ENCODE measurements at places on chromosomes 7 and 10.

DNA sequence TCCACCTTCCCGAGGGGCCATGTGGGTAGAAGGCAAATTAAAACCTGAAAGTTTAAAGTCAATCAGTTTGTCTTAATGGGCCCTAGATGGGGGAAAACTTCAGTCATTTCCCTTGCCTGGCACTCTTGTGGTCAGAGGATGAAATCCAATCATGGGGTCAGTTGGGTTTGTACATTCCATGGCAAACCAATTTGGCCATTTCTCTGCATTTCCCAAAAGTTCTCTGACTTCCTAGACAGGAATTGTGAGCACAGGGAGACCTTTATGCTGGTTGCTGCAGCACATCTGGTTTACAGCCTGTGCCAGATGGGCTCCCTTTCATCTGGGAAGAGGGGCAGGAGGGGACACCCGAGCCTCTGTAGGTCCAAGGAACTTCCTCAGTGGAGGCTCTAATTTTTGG is 113.0 kb downstream of the CYP26A1 start:
- no peak for DNase-seq

GRCh38 chr10:88126699-88127098 is 263.3 kb downstream of the PTEN start:
- DNase-seq: no peak

DNA sequence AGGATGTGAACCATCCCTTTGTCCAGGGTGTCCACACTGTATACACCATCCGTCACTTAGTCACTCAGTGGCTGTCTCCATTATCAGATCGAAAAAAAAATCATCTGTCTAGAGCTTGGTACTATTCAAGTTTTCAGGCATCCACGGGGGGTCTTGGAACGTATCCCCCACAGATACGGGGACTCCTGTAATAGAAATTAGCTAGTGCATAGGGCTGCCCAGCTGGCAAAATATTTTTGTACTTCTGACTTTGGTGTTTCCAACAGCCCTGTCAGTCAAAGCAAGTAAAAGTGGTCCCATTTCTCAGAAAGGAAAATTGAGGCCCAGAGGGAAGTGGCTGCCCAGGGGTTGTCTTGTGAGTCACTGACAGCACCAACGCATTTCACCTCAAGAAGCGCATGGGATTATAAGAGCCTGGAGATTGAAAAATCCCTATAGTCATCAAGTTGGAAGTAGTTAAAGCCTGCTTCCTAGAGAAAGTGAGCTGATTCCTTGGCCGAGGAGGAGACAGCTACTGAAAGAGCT is 52.1 kb upstream of the SLC29A3 start:
- no peak for DNase-seq

- peak; percentile 4 for DNase-seq
Measured at GRCh38 chr7:78912781-78913180, 540.7 kb downstream of the MAGI2 start.

DNA sequence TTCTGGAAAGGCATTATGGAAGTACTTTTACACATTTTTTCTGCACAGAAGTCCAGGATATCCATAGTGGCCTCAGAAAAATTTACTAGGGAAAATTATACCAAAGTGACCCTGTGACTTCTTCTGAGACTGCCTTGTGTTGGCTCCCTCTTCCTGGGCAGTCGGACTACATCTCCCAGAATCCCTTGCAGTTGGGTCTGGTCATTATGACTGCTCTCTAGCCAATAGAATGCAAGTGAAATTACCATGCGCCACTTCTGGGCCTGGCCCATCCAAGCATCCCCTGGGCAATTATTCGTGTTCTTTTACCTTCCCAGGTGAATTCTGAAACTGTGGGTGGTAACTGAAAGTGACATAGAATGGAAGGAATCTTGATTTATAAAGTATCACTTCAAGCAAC is 430.9 kb downstream of the ACTR3B start:
- no peak for DNase-seq

Measured in foreskin fibroblast (primary cell).